ENCODE measurements at places on chromosomes 1 and 21.

DNA sequence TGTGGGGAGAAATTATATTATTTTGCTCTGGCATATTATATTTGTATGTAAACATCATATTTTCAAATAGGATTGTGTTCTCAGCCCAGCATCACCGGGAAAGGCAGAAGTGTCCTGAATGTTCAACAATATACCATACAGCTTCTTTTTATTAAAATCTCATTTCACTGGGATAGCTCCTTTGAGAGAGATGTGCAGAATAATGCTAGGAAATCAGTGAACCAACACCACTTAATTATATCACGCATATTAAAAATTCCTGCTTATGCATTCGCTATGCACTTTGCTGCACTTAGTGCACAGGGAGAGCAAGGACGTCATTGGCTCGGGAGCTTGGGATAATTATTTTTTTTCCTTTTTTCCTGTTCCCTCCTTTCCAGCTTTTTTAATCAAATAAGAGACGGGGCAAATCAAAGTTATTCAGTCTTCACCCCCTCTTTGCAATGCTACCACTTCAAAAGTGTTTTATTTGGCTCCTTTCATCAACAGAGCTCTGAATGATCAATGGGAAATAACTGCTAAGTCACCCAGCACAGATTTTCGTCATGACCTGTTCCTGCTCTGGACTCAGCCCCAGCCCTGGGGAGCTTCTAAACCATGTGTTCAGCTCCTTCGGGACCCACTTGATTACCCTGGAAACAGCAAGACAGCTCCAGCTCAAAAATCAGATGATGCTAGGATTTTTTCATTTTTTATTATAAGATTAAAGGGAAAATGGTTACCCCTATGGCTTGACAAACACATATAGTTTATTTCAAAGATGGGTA is 165.5 kb upstream of the DUSP10 start:
- DNase-seq = no peak

DNA sequence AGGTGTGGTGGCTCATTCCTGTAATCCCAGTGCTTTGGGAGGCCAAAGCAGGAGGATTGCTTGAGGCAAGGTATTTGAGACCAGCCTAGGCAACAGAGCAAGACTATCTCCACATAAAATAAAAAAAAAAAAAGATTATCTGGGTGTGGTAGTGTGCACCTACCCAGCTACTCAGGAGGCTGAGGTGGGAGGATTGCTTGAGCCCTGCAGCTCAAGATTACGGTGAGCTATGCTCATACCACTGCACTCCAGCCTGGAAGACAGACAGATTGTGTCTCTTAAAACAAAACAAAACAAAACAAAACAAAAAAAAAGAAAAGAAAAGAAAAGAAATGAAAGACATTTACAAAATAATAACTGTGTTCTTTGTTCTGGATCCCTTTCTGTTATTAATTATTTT is 6.1 kb upstream of the TLCD4 start:
- DNase-seq = no peak

- no peak for DNase-seq
Measured at GRCh38 chr1:76607717-76608116, 259.6 kb upstream of the ST6GALNAC5 start.

DNA sequence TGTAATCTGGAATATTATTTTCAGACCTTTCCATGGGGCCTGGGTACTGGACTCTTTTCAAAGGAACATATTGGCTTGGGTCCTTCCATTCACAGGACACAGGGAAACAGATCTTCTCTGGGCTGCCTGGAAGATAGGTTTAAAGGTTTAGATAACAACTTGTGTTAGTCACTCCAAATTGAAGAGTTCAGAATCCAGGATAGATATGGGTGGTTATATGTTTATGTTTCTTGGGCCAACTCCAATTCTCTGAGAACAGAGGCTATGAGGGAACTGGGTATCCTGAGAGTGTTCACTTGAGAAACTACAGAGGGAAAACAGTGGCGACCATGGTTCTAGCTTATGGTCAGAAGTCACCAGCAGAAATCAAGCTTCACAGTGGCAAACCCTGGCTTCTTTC is 8.7 kb upstream of the PIGM start:
- DNase-seq = no peak

GRCh38 chr1:200252531-200252930 is 157.3 kb downstream of the ZNF281 start:
- DNase-seq = no peak

DNA sequence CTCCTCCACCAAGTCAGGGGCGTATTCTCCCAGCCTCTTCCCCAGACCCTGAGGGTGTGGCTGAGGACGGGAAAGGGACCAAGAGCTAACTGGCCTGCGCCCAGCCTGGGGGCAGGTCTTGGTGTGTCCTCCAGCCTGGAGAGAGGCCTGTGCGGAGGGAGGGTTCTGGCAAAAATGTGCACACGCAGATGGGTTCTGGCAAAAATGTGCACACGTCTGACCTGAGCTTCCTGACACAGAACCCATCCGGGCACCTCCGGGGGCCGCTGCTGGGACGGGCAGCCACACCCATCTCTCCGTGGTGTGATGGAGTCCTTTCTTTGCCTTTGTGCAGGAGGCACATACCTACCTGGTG is 23.1 kb upstream of the PKP1 start:
- no peak for DNase-seq

DNA sequence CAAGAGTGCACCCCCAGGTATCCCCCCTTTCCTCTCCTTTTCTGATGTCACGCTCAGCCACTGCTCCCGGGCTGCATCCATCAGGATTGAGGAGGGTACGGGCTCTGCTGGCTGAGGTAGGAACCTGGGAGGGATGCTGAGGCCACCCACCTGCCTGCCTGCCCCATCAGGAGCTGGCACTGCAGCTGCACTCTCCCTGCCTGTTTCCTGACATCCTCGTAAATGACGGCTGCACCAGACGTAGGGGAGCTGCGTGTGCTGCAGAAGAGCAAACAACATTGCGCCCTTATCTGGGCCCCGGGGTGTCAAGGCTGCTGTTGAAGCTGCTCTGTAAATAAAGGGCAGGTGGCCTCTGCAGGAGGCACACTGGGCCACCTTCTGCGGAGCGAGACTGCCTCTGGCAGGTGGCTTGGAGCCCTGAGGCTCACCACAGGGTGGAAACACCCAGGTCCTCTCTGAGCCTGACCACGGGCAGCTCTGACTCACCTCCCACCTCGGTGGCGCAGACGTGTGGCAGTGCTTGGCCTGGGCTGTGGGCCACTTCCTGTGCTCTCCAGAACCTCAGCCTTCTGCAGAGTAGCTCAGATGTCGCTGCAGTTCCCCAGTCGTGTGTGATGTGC is 30.9 kb downstream of the SNAP47 start:
- DNase-seq = peak; percentile 27

- DNase-seq = no peak
Measured at GRCh38 chr1:23039308-23039826, 20.1 kb downstream of the KDM1A start.

DNA sequence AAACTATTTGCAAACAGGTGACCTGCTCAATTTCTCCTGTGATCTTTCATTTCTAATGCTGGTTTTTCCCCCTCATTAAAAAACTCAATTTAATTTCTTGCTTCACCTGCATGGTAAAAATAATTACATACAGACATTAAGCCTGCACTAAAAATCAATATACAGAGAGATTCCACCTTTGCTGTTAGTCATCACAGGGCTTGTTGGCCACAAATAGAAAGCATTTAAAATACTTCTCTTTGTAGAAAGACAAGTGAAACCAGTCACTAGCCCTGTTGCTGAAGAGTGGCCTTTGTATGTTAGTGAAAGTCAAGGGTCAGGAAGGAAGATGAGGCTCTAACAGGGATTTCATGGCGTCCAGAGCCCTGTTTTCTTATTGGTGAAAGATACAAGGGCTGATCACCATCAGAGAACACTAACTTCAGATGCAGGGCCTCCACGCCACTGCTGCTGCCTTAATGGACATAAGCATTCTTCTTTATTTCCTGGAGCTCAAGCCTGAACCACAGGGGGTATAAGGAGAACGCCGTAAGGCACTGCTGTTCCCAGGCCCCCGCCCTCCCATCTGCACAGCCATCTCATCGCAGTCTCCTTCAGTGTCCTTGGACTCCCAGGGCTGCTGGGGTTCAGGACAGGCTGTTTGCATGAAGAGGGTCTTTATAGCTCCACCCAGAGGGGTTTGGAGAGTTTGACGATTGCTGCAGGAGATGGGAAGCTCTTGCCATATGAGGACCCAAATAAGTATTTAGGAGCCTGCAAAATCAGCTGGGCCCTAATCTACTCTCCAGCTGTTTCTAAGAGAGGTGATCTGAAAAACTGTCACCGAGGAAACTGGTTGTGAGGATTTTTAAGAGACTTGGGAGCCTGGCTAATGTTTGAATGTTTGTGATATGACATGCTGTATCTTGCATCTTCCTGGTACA is 117.3 kb upstream of the IRF2BP2 start:
- DNase-seq = no peak

DNA sequence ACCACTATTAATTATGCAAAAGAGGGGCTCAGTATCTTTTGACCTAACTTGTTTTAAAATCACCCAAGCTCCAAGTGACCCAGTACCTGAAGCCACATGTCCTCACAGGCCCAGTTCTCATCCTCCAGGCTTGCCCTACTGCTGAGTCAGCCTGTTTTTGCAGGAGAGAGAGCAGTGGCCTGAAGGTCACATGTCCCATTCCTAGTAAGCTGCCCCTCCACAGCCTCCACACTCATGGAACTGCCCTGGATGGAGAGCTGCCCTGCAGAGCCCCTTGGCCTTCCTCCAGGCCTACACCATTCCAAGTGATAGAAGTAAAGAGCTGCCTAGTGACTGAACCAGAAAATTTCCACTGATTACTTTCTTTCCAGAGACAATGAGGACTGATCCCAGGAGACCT is 139.8 kb upstream of the ST6GALNAC5 start:
- no peak for DNase-seq

DNA sequence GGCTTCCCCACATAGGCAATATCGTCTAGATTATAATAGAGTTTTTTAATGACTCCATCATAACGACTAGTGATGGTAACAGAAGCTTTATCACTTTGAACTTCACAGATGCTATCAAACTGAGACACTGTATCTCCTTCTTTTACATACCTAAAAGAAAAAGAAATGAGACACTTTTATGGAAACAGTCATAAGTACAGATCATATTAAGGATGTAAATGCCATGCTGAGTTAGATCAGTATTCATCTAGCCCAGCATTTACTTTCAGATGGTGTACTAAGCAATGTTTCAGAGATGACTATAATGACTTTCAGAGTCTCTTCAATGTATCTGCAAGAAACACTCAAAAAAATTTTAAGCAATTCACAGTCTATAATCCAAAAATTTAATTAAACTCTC is 18.9 kb downstream of the DBT start:
- no peak for DNase-seq

DNA sequence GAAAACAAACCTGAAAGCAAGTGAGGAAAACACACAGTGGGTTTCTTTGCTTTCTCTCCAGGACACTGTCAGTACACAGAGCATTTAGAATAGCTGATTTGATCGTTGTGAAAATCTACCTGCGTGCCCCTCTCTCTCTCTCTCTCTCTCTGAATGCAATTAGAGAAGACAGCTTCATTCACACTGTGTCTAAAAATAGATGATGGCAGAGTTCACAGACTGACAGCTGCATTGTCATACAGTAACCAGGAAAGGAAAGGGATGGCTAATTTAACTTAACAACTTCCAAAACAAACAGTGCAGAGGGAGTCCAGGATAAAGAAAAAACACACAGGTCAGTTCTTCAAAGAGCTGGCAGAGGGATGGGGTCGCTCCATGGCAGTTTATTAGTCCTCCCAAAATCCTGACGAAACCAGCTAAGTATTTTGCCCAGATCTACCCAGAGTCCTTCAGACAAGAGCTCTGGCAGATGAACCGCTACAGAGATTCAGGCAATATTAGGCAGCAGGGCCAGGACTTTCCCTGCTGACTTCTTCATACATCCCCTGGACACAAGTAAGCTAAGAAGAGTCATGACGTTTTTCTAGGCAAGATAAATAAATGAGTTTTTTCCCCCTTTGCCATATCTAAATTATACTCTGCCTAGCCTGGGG is 58.9 kb downstream of the WLS start:
- no peak for DNase-seq

DNA sequence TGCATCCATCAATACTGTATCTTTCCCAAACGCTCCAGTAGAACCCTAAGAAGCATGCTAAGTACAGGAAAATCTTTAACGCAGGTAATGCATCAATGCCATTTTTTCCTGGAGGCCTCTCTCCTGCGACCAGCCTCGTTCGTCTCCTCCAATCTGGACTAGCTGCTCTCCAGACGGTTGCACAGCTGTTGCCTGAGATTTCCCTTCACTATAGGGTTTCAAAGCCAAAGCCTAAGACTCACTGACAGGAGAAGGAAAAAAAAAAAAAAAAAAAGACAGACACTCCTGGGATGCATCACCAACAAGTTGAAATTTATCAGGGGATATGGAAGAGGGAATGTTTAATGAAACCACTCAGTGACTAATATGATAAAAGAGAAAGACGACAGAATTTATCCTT is 93.0 kb downstream of the APP start:
- no peak for DNase-seq

- DNase-seq = no peak
Measured at GRCh38 chr21:34075760-34076660, 2.6 kb downstream of the MRPS6 start.

GRCh38 chr1:189619682-189620332 is 857.9 kb downstream of the BRINP3 start:
- peak; percentile 69 for DNase-seq

DNA sequence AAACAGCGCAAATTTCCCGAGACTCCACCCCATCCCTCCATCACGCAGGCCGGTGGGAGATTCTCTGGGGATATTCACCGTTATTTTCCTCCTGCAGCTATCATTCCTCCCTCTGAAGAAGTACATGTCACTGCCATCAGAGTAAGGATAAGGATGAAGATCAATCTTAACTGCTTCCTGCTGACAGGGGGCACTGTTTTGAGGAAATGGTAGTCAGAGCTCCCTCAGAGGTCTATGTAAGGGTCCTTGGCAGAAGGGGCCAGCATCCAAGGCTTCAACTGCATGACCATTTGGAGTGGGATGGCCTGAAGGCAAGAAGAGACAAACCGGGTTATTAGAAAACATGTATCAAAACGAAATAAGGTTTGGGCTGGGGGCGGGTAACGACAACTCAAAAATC is 111.5 kb downstream of the KCNK1 start:
- no peak for DNase-seq

GRCh38 chr1:199808110-199808870 is 219.2 kb upstream of the NR5A2 start:
- peak; percentile 22 for DNase-seq

GRCh38 chr1:25675729-25676476 is 59.3 kb downstream of the MAN1C1 start:
- no peak for DNase-seq

GRCh38 chr1:9909234-9910046 is 629 bp downstream of the CTNNBIP1 start:
- no peak for DNase-seq

DNA sequence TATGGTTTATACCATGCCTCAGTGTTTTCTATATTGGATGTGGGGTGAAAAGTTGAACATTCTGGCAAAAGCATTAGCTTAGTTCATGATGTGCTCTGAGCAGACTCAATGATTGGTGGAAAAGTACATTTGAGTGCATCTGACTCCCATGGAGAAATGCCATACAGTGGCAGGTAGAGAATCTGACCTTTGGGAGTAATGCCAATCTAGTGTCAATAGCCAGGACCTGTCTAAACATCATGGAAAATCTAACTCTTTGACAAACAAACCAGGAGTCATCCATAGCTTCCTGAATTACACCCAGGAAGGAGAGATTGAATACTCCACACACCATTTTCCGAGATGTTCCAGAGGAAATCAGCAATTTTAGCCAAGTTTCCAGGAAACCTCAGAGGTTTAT is 51.0 kb downstream of the XCL1 start:
- DNase-seq = no peak

- no peak for DNase-seq
Measured at GRCh38 chr1:46513536-46513935, 23.9 kb downstream of the DMBX1 start.

GRCh38 chr1:3453891-3454810 is at the start of gene ARHGEF16:
Gene ARHGEF16, plus strand, starts transcription at chr1:3454665. Its CDS starts 8,420 bp downstream, at chr1:3463085.
- DNase-seq = peak; percentile 57

GRCh38 chr1:217885181-217885580 is 254.0 kb downstream of the SPATA17 start:
- DNase-seq = no peak

Data from EL (cell line).